IPS-NIHi11 (cell line): ENCODE measurements at places on chromosomes 2 and 18.

DNA sequence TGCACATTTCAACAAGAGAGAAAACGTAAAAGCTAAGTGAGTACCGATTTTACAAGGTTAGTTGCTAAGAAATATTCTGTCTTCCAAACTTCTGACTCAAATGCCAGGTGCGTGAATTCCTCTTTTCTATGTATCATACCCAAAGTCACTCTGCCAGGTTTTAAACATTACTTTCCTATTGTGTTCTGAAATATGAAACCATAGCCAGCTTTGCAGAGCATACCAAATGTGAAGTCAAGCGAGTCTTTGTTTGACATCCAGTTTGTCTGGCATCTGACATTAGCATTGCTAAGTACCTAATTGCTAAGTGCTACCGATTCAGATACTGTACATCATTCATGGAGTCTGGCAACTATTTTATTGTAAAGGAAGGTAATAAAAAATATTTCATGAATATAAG lies 321.9 kb upstream of the GALNT5 start:
- peak; percentile 29 for DNase-seq

GRCh38 chr18:54717673-54718407 lies 110.4 kb upstream of the RAB27B start:
- DNase-seq, result peak; percentile 66

DNA sequence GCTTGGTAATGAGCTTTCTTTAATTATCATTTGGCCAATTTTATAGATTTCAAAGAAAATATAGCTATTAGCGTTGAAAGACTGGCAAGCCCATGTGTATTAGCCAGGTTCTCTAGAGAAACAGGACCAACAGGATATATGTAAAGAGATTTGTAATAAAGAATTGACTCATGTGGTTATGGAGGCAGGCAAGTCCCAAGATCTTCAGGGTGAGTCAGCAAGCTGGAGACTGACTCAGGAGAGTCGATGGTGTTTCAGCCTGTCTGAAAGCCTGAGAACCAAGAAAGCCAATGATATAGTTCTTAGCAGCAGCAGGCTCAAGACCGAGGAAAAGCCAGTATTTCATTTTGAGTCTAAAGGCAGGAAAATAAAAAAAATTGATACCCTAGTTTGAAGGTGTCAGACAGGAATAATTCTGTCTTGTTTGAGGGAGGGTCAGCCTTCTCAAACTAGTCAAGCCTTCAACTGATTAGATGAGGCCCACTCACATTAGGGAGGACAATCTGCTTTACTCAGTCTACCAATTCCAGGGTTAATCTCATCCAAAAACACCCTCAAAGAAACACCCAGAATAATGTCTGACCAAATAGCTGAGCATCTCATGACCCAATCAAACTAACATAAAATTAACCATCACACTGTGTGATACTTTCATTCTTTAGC lies 78.3 kb upstream of the CRIM1 start:
- DNase-seq, result no peak

- no peak for DNase-seq
These were observed 535.3 kb upstream of the SYT4 start for GRCh38 chr18:43812627-43813026.

DNA sequence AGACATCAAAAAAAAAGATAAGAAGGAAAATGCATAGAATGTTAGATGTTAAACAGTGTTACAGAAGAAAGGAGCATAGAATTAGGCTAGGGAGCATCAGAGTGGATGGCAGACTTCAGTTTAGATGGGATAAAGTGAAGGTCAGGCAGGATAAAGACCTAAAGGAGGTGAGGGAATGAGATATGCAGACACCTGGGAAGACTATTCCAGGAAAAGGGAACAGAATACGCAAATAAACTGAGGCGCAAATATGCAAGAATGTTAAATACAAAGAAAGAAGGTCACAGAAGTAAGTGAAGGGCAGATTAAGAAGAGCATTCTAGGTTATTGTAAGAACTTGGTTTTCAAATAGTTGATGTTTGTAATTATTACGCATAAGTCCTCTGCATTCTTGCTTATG lies 116.3 kb upstream of the REG3A start:
- DNase-seq, result no peak

GRCh38 chr2:98731894-98732349 lies 990 bp upstream of the MGAT4A start:
- DNase-seq, result no peak

GRCh38 chr2:158753641-158754611 lies 41.2 kb upstream of the DAPL1 start:
- DNase-seq, result peak; percentile 82

- DNase-seq, result no peak
These were observed 106.9 kb downstream of the HDAC4 start for GRCh38 chr2:239293775-239294430.

- DNase-seq, result no peak
These were observed 220.1 kb downstream of the OSR1 start for GRCh38 chr2:19138264-19138825.

DNA sequence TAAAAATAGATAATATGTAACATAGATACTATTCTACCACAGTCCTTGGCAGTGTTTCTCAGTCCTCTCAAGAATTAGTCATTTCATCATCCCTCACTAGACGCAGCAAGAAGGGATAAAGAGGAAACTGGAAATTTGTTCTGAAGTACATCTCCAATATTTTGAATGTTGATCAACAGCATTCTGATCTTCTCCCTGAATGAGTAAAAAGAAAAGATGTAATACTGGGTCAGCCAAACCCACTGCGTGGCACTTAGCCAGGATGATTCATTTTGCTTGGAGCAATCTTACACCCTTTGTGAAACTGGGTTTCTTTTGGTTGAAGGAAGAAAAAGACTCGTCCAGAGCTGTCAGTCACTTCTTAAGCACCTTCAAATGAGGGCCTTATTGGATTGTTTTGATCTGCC lies 54.1 kb downstream of the TAF1B start:
- no peak for DNase-seq

- no peak for DNase-seq
These were observed 427.6 kb downstream of the BCL11A start for GRCh38 chr2:60125611-60126426.

- DNase-seq, result no peak
These were observed 1640.1 kb upstream of the CELF4 start for GRCh38 chr18:39205565-39206195.

- DNase-seq, result no peak
These were observed 139.6 kb downstream of the CTIF start for GRCh38 chr18:48678237-48679115.

DNA sequence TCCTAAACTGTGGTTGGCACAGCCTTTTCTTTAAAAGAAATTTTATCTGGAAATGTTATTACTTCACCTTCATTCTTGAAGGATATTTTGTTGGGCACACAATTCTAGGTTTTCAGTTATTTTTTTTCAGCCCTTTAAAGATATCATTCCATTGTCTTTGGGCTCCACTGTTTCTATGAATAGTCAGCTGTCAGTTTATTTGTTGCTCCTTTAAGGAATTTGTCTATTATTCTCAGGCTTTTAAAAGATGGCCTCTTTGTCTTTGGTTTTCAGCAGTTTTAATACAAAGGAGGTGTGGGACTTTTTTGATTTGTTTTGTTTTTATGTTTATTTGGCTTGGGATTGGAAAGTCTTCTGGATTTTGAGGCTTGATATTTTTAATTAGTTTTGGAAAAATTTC lies 61.8 kb downstream of the VAPA start:
- DNase-seq, result no peak

DNA sequence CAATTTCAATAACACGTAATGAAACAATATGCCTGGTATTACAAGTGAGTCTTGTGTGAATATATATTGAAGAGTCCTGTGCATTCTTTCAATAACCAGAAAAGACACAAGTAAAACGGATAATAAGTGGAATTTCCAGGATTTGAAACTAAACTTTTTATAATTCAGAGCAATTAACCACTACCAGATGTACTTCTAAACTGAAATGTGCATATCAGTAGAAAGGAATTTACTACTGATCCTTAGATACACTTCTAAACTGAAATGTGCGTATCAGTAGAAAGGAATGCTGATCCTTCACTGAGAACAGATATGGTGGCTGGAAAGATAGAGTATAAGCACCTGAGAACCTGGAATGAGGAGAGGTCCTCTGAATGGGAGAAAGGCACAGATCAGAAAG lies 470.9 kb upstream of the SPHKAP start:
- DNase-seq, result no peak

GRCh38 chr2:240254337-240255164 lies 114.1 kb upstream of the OTOS start:
- DNase-seq, result no peak

DNA sequence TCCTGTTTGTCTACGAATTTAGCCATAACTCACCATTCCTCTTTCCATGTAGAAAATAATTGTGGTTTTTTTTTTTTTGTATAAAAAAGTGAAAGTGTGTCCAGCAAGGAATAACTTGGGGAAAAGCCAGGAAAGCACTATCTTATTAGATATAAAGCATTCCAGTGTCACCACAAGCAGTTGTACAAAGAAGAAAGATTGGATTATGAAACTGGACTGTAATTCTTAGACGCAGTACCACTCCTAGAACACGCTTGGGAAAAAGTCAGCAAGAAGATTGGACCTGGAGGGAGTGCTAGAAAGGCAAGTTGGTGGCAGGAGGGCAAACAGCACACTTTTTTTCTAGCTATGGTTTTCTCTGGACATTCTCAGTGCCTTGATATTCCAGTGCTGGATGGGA lies 186.7 kb downstream of the PARD3B start:
- DNase-seq, result no peak

- no peak for DNase-seq
These were observed 52.6 kb downstream of the COL6A3 start for GRCh38 chr2:237361194-237362004.

GRCh38 chr18:24027156-24027827 lies 12.7 kb downstream of the TTC39C start:
- DNase-seq, result no peak

- DNase-seq, result peak; percentile 81
These were observed 486 bp upstream of the GPR39 start for GRCh38 chr2:132415915-132416722.

- no peak for DNase-seq
These were observed 204.5 kb downstream of the ARL4C start for GRCh38 chr2:234292205-234292961.

DNA sequence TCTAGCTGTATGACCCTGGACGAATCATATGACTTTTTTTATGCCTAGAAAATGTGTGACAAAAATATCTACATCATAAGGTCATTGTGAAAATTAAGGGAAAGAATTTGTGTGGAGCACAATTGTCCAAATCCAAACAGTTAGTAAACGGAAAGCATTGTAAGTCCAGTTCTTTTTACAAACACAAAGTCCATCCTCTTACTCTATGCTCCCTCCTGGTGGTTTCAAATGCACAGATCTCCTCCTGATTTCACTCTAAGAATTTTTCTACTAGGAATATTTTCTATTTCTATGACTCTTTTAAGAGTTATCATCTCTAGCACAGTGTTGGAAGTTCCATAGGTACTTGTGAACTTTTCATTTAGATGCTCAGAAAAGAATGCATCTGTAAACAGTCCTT lies 125.2 kb upstream of the ARL5A start:
- no peak for DNase-seq

DNA sequence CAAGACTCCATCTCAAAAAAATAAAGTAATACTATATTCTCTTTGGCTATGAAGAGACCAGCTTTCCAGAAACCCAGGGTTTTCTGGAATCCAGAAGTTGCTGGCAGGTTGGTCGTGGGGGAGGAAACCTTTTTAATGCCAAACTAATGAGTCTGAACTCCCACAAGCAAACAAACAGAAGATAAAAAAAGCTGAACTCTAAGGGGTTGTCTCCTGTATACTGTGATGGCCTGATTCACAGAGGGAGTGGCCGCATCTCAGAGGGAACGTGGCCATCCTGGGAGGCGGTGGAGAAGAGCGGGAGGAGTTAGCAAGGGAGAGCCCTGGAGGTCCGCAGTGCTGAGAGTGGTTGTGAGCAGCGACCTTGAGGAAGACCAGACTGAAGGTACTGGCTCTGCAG lies 36.1 kb downstream of the LIMS1 start:
- DNase-seq, result no peak

DNA sequence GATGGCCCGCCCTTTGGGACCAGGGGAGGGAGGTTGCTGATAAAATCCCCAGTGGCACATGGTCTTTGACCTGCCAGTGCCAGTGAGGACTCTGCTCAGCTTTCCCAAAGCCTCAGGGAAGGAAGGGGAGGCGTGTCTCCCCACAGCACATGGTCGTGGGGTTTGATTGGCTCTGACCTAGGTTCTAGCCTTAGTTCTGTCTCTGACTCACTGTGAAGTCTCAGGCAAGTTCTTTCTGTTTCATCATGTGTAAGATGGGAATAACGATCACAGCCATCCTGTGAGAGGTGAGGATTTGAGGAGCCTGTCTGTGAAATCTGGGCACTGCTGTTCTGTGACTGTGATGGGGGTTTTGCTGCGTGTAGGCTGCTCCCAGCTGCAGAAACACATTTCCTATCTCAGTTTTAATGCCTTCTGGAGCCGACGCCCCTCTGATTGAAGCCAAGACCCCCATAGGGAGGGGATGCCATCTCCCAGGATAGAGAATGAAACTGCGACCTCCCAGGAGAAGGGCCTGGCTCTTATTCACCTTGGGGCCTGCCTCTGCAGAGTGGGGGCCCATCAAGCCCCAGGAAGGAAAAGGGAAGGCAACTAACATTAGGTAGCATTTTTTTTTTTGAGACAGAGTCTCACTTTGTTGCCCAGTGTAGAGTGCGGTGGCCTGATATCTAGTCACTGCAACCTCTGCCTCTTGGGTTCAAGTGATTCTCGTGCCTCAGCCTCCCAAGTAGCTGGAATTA lies 84.0 kb downstream of the DDX1 start:
- DNase-seq, result no peak

- no peak for DNase-seq
These were observed 98.5 kb downstream of the MCFD2 start for GRCh38 chr2:46816846-46817726.

DNA sequence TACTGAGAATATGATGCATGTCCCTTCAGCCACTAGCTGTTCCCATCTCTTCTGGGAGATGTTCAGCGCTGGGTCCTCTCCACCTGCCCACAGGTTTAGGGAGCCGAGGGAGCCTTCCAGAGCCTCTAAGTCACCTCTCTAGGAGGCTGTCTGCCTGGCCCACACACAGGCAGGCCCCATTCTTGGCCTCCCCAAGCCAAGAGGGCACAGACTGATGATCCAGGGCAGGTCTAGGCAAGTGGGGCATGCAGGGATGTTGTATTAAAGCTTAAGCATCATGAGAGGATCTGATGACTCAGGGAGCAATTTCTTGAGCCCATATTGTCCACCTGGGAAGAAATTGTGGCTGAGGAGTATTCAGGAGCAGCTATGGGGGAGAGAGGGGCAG lies 19.9 kb downstream of the TMSB10 start:
- no peak for DNase-seq
